ENCODE measurements at places on chromosomes 2 and 18.

DNA sequence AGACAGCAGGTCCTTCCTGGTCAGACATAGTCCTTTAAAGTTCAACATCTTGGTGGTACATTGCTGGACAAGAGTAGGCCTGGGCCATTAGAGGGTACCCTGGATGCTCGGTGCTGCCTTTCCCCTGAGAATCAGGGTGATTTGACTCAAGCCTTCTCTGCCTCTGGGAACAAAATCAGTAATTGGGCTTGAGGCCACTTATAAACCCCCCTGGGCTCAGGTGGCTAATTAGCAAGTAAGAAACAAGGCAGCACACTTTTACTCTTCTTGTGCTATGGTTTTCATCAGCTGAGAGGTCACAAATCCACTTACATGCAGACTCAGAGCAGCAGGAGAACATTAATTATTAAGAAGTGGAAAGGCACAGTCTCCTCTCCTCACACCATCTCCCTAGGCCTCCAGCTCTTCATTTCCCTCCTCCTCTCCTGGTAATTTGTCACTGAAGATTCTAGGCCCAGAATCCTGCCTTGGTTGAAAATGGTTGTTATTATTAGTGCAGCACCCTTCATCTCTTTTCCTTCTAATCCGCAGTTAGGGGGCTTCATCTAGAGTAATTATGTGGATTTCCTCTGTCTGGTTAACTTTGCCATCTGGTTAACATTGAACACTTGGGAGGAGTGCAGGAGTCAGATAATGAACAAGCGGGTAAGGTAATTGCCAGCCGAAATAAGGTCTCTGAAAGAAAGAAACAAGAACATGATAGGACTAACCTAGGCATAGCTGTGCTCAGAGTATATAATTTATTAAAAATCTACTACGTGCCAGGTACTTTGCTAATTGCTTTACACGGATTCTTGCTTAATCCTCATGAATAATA, 29.7 kb upstream of the CASP10 start:
- DNase-seq = no peak

- no peak for DNase-seq
Measured at GRCh38 chr2:58336416-58336815, 95.3 kb upstream of the FANCL start.

DNA sequence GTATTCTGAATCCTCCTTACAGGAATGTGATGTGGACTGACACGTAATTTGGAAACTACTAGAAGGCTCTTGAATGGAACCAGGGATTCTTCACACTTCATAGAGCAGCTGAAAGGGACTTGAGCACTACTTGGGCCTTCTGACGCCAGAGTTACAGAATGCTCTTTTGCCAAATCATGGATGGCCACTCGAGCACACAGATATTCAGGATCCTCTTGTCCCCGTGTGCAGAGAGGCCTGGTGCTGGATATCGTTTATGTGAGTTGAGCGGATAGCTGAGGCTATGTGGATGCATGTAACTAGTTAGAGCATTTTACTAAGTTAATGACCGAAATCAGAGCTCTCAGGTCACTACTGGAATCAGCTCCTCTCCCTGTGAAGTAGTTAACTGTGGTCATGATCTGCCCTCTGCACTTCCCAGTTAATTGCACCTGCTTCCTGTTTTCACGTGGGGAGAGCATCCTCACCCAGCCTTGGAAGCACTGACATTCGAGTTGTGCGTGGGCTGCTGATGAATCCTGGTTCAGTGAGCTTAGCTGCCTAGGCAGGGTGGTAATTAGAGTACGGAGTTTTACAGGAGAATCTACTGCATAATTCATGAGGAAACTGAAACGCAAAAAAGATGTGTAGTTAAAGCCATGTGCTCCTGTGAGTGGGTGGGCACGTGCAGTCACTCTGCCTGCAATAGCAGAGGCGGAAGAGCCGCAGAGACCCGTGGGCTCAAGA, 5.2 kb upstream of the TPO start:
- DNase-seq = no peak

DNA sequence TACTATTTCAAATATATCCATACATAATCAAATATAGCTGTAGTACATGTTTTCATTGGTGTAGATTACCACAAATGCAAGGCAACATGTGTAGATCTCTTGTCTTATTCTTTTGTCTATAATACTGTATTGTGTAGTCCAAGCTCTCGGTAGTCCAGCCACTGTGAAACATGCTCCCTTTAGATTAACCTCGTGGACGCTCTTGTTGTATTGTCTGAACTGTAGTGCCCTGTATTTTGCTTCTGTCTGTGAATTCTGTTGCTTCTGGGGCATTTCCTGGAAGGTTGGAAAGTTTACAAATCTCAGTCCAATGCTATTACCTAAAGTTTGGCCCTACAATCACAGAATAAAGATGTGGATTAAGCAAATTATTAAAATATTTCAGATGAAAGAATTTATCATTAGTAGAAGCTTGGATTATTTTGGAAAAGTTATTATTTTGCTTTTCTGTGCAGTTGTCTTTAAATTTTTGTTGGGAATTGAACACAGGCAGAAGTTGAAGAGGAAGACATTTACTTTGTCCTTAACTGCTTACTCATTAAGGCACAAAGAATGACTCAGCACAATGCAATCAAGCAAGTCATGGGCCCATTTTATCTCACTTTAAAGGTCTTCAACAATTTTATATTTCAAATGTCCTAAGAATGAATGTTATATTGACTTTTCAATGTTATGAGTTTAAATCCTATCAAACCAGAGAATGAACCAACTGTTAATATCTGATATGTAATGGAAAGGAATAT, 103.4 kb upstream of the CAVIN2 start:
- no peak for DNase-seq

DNA sequence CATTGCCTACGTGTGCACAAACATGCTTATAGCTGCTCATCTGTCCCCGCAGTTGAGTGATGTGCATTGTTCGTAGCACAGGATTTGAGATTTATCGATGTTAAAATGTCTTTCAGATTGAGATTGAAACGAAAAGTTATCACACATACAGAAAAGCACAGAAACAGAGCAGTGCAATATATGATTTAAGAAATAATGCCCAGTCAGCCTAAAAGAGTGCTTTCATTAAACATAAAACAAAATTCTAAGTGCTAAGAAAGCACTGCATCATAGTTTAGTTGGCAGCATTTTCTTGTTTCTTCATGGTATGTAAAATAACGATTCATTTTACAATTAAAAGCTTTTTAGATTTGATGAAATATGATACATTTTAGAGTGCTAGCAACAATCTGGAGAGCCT, 31.9 kb upstream of the GORASP2 start:
- DNase-seq = no peak

- no peak for DNase-seq
Measured at GRCh38 chr2:239173301-239173700, 227.5 kb downstream of the HDAC4 start.
